ENCODE measurements at places on chromosomes 16 and 17. TPM values are rescaled to one million over a fixed set of nuclear protein-coding genes. Genes with fewer than 3 reads are reported as not detected.

Gene SKAP1
- 1.1 TPM for total RNA-seq

Gene GNGT2
- total RNA-seq = 0.97 TPM

Gene SOX15
- total RNA-seq = 2.9 TPM

Gene ZNF287
- total RNA-seq = 6.8 TPM

Gene CEP20
- 30.8 TPM for total RNA-seq

Gene TLCD1
- total RNA-seq = 1.5 TPM

Gene ASPA
- total RNA-seq = 1.7 TPM

Gene HOXB2
- total RNA-seq = 86.4 TPM

Gene TBC1D3C
- total RNA-seq = not detected
